ENCODE measurements at places on chromosomes 6 and 20.

DNA sequence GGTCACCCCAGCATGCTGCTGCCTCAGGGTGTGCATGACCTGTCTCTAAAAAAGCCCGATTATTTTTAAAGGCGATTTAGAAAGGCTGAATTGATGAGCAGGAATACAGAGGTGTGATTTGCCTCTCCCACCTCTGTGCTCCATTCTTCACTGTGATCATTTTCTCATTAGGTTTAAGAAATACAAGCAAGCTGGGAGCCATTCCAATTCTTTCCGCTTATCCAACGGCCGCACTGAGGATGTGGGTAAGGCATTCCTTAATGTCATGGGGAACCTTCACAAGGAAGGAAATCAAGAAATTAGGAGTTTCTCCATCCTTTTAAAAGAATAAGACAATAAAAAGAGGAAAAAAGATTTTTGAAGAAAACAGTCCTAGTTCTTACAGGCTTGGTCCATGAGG lies 55.6 kb upstream of the GNRH2 start:
- no peak for DNase-seq

- no peak for DNase-seq
Measured at GRCh38 chr20:23881371-23881770, 1.8 kb upstream of the CST5 start.

- no peak for DNase-seq
Measured at GRCh38 chr6:131733376-131734016, 22.7 kb upstream of the CTAGE9 start.

- DNase-seq = no peak
Measured at GRCh38 chr6:92380803-92381601, 1038.4 kb downstream of the EPHA7 start.

DNA sequence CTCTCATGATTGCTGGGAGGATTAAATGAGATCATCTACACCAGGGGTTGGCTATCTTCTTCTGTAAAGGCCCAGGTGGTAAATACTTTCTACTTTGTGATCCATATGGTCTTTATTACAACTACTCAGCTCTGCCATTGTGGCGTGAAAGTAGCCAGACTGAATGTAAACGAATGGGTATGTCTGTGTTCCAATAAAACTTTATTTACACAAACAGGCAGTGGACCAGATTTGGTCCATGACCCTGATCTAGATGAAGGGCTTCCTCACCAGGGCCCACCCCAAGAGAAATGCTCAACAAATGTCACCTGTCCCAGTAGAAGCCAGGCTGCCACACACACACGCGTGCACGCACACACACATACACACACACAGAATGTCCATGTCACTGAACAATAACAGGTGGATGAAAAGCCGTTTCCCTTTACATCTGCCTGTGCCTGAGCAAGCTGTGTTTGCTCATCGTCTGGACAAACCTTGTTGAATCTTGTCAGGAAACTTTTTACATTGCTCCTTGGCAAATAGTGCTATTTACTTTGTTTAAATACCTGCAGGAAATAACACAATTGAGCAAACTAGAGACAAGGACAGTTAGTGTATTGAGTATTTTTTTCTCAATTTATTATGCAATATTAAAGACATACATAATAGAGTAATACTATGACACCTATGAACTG lies 114.3 kb downstream of the EYA2 start:
- DNase-seq = no peak

DNA sequence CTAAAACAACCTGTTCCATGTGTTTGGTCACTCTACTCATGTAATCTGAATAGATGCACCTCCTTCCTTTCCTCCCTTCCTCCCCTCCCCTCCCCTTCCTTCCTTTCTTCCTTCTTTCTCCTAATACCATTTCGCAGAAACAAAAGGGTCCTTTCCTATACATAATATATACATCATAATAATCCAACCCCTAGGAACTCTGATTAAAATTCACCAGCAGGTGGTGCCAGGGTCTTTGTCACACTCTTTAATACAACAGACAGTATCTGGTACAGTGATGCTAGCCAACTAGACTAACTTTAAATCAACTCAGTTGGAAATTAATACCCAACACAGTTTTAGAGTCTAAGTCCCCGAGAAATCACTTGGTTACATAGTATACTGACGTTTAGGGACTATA lies 181.2 kb upstream of the SHLD1 start:
- DNase-seq = peak; percentile 28
